GM03348 (cell line): ENCODE measurements at places on chromosomes 1 and 21.

GRCh38 chr1:225815526-225816178, 5.7 kb downstream of the EPHX1 start:
- DNase-seq = no peak

DNA sequence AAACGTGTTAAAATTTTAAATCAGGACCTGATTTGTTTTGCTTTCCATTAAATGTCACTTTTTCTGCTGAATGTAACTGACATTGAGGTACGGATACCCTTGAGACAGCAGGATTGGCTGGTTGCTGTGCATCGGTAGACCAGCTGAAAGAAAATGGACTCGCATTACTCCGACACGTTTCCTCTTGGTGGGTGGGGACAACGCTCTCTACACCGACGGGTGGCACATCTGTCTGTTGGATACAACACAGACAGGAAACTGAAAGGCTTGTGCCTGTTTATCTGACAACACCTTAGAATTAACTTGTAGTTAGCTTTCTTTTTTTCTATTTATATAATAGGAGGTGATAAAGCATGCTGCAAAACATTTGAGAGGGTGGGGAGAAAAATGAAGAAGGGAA, 19.4 kb downstream of the PRPF38A start:
- no peak for DNase-seq

- DNase-seq = no peak
These were observed 1.2 kb upstream of the PIK3C2B start for GRCh38 chr1:204495777-204496176.

DNA sequence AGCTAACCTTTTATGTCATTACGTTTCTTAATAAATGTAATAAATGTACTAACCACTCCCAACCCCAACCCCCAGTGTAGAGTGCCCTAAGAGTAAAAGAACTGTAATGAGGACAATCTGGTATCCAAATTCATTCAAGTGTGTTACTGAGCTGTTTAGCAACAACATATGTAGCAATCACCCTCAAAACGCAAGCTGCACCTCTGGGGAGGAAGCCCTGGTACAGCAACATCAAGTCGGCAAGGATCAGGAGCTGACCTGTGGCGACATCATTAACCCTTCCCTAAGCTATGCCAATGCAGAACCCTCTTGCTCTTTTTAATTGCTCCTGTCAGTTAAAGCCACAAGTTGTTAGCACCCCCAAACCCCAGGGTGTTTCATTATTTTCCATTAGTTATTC, 47.1 kb downstream of the STX6 start:
- DNase-seq = no peak

DNA sequence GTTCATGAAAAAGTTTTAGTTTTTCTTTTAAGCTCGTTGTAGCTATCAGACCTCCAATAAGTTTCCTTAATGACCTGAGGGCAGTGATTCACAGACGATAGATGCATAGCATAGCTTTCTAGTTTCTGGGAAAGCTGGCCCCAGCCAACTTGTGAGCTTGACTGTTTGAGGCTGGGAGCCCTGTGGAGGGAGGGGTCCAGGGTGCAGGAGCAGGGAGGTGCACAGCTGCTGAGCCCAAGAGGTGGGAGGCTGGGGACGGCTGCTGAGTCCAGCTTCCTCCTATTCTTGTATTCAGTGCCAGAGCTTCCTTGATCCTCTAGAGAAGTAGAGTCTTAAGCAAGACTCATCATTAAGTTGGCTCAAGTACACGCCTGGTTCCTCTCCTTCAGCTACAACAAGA, 11.0 kb upstream of the AVPR1B start:
- no peak for DNase-seq

- DNase-seq = no peak
These were observed 126.6 kb upstream of the CAMK1G start for GRCh38 chr1:209456878-209457277.

- peak; percentile 70 for DNase-seq
These were observed 117.7 kb downstream of the CTH start for GRCh38 chr1:70528590-70529333.

DNA sequence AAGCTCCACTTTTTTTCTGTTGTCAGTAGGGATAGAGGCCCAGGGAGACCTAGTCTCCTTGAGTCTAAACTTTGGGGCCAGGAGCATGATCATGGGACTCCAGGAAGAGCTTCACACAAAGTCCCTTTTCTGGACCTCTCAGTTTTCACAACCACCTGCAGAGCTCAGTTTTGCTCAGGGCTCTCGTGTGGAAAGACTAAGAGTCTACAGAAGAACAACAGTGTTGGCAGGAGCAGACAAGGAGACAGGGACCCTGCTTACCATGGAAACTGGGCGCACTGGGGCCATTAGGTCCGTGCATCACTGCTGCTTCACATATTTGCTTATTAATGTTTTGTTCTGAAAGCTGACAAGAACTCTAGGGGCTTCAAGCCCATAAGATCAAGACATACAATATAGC, 63.9 kb upstream of the HSD17B7 start:
- no peak for DNase-seq

- no peak for DNase-seq
These were observed 23.6 kb downstream of the DISP3 start for GRCh38 chr1:11502516-11502915.

GRCh38 chr1:214326406-214326805, 45.4 kb downstream of the SMYD2 start:
- no peak for DNase-seq

GRCh38 chr1:61523229-61523628, 201.7 kb downstream of the TM2D1 start:
- no peak for DNase-seq

DNA sequence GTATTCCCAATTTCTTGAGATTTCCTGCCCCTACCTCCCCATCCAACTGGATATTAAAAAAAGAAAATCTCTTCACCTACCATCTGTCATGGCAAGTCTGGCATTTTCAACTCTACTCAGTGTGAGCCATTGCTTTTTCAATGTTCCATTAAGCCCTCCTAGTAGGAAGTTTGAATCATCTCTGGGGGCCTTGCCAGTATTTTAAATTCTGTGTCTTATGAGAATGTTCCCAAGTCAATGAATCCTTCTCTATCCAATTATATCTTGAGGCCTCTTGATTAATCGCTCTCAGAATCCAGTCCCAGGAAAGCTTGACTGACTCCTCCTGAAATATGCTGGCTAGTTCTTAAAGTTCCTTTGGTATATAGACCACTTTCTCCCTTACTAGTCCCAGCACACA, 91.5 kb downstream of the NGF start:
- no peak for DNase-seq

GRCh38 chr21:25934771-25935224, 200.0 kb downstream of the GABPA start:
- DNase-seq = peak; percentile 78
